Astrocyte (in vitro differentiated cells and primary cell): ENCODE measurements at places on chromosomes 6 and 20. TPM values are rescaled to one million over a fixed set of nuclear protein-coding genes. Genes with fewer than 3 reads are reported as not detected.

DNA sequence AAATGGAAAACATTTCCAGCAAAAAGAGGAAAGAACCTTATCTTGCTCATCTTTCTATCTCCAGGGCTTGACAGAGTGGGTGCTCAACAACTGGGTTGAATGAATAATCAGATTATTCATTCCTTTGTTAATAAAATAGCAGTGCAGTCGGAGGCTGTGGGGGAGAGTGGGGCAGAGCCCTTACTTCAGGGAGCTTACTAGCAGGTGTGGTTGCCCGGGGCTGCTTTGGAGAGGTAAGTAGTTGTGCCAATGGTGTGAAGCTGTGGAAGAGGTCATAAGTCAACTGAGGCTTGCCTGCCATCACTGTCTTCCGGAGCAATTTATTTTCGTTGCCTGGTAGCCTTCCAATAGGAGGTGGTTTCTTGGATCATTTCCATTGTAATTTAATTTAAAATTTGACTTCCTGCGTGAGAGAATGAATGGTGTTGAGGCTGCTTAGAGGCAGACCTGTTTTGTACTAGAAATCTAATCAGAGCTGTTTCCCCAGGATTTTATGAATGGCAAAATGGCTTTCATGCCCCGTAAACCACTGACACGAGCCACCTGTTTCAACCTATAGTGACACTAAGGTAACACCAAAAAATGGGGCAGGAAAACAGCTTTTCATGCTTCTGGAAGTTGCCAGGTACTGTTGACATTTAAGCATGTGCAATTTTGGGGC, 51.4 kb downstream of the ZDHHC14 start:
- no peaks in the 10 kb centered on the region for H3K4me1 ChIP-seq
- DNase-seq, result no peak
- H3K36me3 ChIP-seq, result no peaks in the 10 kb centered on the region
- H3K27ac ChIP-seq, result no peak overlapping the region
- H3K27me3 ChIP-seq, result peaks cover 3% of the 10 kb centered on the region
- no peak overlapping the region for H3K4me3 ChIP-seq

DNA sequence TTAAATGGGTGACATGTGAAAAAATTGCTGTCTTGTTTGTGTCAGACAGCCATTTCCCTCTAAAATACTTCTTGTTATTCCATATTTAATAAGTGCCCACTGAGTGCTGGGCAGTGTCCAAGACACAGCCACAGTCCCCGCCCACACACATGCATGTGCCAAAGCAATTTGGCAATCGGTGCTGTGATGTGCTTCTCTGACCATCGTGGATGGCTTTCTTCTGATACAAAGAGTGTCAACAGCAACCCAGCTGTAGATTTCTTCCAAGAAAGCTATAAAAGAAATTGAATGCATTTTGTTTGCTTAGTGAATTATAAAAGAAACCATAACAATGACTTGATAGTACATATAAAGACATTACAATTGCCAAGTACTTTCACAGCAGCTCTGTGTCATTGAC, 140.5 kb upstream of the ATXN1 start:
- no peaks in the 10 kb centered on the region for H3K27me3 ChIP-seq
- peak; percentile 60 for DNase-seq
- no peak overlapping the region for H3K4me3 ChIP-seq
- peaks cover 17% of the 10 kb centered on the region for H3K4me1 ChIP-seq

GRCh38 chr20:31945319-31945718, 6.5 kb downstream of the PDRG1 start:
- peaks cover 26% of the 10 kb centered on the region for H3K36me3 ChIP-seq
- no peaks in the 10 kb centered on the region for H3K27me3 ChIP-seq
- no peak overlapping the region for H3K4me3 ChIP-seq

DNA sequence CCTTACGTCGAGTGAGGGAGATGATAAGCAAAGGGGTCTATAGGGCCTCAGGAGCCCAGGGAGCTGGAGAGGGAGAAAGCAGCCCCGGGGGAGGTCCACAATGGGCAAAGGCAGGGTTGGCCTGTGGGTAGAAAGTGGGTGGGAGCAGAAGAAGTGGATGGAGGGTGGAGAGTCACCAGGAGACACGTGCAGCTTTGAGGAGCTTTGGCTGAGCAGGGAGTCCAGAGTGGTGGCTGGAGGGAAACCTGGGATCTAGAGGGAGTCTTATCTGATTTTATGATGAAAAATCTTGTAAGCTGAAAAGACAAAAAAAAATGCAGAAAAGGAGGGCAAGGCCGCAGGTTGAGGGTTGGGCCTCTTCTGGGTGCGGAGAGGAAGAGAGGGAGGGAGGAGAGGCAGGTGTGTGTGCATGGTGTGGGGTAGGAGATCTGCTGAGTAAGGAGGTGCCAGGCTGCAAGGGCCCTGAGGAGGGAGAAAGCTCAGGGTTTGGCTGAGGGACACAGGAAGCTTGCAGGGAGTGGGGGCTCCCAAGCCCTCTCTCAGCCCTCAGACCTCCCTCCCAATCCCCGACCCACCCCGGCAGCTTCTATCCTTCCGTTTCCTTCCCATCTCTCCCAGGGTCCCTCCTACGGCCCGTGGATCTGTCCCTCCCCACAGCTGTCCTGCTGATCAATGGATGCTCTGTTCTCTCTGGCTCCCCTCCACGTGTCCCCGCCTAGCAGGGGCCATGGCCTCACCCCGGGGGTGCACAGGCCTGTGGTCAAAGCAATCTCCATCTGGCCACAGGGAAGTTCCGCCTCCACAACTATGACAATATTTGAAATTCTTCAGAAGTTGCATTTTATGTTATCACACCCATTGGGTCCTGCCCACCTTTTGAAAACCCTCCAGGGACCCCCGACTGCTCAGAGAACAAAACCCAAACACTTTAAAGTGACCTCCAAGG, 17.1 kb upstream of the BPI start:
- no peaks in the 10 kb centered on the region for H3K27me3 ChIP-seq
- DNase-seq, result peak; percentile 52
- H3K4me1 ChIP-seq, result peaks cover 25% of the 10 kb centered on the region
- no peaks in the 10 kb centered on the region for H3K36me3 ChIP-seq

GRCh38 chr6:155317186-155317585, 2.9 kb upstream of the TFB1M start:
- no peaks in the 10 kb centered on the region for H3K4me1 ChIP-seq
- H3K27ac ChIP-seq, result no peak overlapping the region
- H3K27me3 ChIP-seq, result no peaks in the 10 kb centered on the region
- H3K4me3 ChIP-seq, result no peak overlapping the region

DNA sequence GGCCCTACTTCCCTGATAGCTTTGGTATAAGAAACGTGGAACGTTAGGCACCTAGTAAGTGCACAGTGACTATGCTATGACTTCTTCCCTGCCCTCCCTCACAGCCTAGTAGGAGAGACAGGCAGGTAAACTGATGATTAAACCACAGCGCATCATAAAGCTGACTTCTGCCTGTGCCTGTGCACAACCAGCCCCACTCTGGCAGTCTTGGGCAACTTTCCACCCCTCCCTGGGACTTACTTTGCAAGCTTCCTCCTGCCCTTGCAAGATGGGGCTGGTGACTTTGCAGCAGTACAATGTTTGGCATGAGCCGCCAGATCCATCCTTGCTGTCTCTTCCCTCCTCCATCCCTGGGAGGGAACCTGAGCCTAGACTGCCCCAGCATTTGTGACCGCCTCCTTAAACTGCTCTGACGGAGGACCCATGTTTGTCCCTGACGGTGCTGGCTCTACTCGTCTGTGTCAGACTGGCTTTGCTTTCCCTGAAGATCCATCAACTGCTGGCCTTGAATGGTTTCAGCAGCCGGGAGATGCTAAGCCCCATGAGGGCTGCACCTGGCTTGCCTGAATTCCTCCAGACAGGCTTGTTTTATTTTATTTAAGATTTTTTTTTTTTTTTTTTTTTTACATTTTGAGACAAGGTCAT, 36.1 kb downstream of the EFCAB8 start:
- H3K27me3 ChIP-seq, result no peaks in the 10 kb centered on the region
- no peak overlapping the region for H3K4me3 ChIP-seq
- H3K27ac ChIP-seq, result no peak overlapping the region
- no peaks in the 10 kb centered on the region for H3K36me3 ChIP-seq
- H3K4me1 ChIP-seq, result peaks cover 3% of the 10 kb centered on the region

DNA sequence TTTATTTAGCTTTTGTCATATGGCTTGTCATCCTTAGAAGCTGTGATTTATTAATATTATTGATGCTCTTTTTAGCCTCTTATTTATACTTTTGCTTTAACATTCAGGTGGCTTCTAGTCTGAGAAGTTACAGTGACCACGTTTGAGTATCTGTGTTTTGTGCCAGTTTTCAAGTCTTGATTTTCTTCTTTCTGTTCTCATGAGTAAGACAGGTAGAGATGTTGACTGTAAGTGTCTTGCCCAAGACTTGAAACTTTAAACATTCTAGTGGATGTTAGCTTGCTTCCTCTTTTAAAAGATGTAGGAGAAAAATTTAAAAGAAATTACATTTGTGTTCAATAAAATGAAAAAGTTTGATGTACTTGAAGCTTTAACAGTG, 122.6 kb downstream of the LRRC1 start:
- H3K4me1 ChIP-seq, result peaks cover 2% of the 10 kb centered on the region
- no peak for DNase-seq
- no peak overlapping the region for H3K4me3 ChIP-seq
- H3K27me3 ChIP-seq, result no peaks in the 10 kb centered on the region
- no peaks in the 10 kb centered on the region for H3K36me3 ChIP-seq

DNA sequence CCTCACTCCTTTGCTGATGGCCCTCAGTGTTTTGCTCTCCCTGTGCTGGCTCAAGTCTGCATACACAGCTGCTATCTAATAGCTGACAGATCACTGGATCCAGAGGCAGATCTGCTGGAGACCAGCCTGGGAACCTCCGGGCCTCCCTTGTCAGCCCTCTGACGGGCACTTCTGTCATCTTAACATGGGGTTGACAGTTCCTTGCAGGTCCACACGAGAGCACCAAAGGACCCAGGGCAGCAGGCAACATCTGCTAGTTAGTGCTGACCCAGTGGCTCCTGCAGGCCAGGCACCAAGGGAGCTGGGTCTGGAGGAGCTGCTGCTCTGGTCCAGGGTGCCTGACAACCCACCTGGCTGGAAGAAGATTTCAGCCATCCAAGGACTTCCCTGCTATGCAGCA, 208.1 kb downstream of the UST start:
- H3K4me1 ChIP-seq, result no peaks in the 10 kb centered on the region
- H3K27me3 ChIP-seq, result no peaks in the 10 kb centered on the region
- no peak for DNase-seq
- H3K36me3 ChIP-seq, result no peaks in the 10 kb centered on the region

DNA sequence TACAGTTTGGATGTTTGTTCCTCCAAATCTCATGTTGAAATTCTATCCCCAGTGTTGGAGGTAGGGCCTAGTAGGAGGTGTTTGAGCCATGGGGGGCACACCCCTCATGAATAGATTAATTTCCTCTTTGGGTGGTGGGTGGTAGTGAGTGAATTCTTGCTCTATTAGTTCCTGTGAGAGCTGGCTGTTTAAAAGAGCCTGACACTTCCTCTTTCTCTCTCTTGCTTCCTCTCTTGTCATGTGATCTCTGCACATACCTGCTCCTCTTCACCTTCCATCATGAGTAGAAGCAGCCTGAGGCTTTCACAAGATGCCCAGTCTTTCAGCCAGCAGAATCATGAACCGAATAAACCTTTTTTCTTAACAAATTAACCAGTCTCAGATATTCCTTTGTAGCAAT, 340.2 kb upstream of the CHD6 start:
- H3K36me3 ChIP-seq, result no peaks in the 10 kb centered on the region
- H3K27ac ChIP-seq, result no peak overlapping the region
- no peak for DNase-seq

DNA sequence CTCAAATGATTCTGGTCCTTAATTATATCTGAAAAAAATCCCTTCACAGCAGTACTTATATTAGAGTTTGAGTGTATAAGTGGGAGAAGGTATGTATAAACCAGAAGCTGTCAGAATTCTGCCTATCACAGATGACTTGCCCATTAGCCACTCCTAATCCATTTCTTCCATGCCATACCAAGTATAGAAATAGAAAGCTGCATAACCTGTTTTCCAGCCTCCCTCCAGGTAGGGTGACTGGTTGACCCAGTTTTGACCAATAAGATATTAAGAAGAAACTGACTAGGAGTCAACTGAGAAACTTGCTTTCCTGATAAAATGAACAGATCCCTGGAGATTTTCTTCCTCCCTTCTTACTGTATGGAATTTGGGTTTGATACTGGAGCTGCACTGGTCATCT, 112.2 kb upstream of the GRIK2 start:
- no peaks in the 10 kb centered on the region for H3K4me1 ChIP-seq
- H3K27me3 ChIP-seq, result no peaks in the 10 kb centered on the region
- DNase-seq, result no peak
- H3K36me3 ChIP-seq, result no peaks in the 10 kb centered on the region
- no peak overlapping the region for H3K27ac ChIP-seq

DNA sequence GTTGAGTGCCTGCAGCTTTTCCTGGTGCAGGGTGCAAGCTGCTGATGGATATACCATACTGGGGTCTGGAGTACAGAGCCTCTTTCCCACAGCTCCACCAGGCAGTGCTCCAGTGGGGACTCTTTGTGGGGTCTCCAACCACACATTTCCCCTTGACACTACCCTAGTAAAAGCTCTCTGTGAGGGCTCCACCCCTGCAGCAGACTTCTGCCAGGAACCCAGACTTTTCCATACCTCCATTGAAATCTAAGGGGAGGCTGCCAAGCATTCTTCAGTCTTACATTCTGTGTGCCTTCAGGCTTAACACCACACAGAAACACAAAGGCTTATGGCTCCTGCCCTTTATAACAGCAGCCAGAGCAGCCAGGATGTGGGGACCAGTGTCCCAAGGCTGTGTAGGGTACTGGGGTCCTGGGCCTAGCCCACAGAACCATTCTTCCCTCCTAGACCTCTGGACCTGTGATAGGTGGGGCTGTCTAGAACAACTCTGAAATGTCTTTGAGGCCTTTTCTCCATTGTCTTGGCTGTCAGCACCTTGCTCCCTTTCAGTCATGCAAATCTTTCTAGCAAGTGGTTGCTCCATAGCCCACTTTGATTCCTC, 65.7 kb downstream of the TBXT start:
- H3K4me3 ChIP-seq, result no peak overlapping the region
- no peak for DNase-seq
- H3K36me3 ChIP-seq, result no peaks in the 10 kb centered on the region
- H3K27ac ChIP-seq, result no peak overlapping the region

DNA sequence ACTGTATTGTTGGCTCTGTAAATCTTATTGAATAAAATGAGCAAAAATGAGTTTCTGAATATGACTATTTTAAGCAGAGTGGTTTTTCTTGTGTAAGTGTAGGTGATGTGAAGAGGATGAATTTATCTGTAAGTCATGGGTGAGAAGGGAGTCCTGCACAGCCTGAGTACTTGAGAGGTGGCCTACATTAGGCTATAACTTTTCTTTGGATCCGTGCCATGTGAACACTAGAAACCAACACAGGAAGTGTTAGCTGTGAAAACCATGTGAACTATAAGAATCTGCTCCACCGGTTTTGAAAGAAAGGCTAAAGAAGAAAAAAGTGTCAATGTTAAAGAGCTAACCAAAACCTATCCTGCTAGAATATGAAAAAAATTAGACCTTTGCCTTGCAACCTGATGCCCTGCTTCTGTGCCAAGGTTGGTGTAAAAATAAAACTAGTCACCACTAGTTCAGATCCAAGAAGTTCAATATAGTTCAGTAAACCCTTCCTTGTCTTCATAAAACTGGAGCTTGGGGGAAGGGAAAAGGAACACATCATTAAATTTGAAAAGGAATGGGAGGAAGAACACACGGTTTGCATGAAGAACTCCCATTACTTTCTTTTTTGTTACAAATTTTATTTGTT, 21.3 kb downstream of the PLCB1 start:
- no peak overlapping the region for H3K27ac ChIP-seq
- no peak overlapping the region for H3K4me3 ChIP-seq
- no peaks in the 10 kb centered on the region for H3K36me3 ChIP-seq
- H3K4me1 ChIP-seq, result peaks cover 33% of the 10 kb centered on the region
- DNase-seq, result no peak

Gene RRBP1
- 347 and 392 TPM in 2 replicates for total RNA-seq

Gene PPP1R14C
- total RNA-seq, result 3.9 and 6.6 TPM in 2 replicates

Gene GNAS-AS1
- 2.8 and 3.8 TPM in 2 replicates for total RNA-seq

Gene SCRT2
- total RNA-seq, result not detected in 2 replicates

Gene CNR1
- total RNA-seq, result 0.84 and 1.00 TPM in 2 replicates

Gene HEY2
- total RNA-seq, result 1.0 and 2.4 TPM in 2 replicates

Gene SUN5
- not detected in 2 replicates for total RNA-seq

Gene CCN6
- total RNA-seq, result not detected in 2 replicates

Gene MYL9
- total RNA-seq, result 1,166 and 1,247 TPM in 2 replicates

Gene CASS4
- total RNA-seq, result 2.3 and 2.5 TPM in 2 replicates
